ENCODE measurements at places on chromosomes 12 and 14. TPM values are rescaled to one million over a fixed set of nuclear protein-coding genes. Genes with fewer than 3 reads are reported as not detected.
A peak's percentile ranks its signal among the peaks of the same experiment; 100 is the strongest.

Gene TESPA1
- not detected for polyA plus RNA-seq

Gene CCDC38
- not detected for polyA plus RNA-seq

Gene ESR2
- polyA plus RNA-seq = 0.06 TPM

Gene EEA1
- polyA plus RNA-seq = 14.0 TPM

Gene FGF6
- polyA plus RNA-seq = not detected

Gene BEST3
- polyA plus RNA-seq = 0.14 TPM

Gene FZD10
- polyA plus RNA-seq = not detected

GRCh38 chr14:96486705-96487104 is 15.5 kb upstream of the PAPOLA start:
- no peak for DNase-seq

DNA sequence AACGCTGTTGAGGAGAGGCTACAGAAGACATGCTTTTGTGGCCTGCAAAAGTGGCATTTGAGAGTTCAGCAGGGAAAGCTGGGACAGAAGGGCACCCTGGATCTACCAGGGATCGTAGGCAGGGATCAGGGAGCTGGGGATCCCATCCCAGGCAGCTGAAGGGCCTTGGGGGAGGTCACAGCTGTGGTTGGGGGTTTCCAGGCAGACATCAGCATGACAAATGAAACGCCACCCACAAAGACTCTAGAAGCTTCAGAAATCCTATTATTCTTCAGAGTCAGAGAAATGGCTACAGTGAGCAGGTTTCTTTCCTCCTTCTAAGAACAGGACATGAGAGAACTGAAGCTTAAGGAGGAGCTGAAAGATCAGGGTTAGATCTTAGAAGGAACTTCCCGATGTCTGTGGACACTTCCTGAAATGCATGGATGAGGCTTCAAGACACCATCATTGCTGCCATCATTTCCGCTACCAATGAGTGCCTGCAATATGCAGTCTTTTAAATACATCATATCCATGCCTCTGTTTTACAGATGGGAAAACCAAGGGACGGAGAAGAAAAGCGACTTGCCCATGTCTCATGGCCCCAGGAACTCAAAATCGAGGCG is 104.3 kb downstream of the RBM19 start:
- no peak for DNase-seq

GRCh38 chr14:23160924-23161522 is 22.4 kb downstream of the SLC7A8 start:
- peak; percentile 30 for DNase-seq

DNA sequence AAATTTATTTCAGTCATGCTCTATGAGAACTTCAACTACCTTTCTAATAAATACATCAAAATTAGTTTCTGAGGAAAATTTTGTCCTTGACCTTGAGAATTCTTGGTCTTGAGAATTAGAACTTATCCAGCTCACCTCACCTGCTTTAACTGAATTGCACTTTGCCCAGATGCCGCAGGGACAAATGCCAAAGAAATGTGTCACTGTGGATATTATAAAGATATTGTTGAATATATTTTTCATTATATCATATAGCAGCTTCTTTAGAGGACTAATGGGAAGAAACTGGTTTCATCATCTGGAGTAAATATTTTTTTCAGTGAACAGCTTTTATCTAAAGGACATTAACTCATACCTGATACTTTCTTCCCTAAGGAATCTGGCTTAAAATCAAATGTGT is 54.1 kb downstream of the LRP6 start:
- DNase-seq = no peak

- no peak for DNase-seq
These were observed 53.3 kb upstream of the CDKN3 start for GRCh38 chr14:54343272-54344121.

GRCh38 chr12:94039914-94040313 is 108.5 kb upstream of the PLXNC1 start:
- DNase-seq = no peak

DNA sequence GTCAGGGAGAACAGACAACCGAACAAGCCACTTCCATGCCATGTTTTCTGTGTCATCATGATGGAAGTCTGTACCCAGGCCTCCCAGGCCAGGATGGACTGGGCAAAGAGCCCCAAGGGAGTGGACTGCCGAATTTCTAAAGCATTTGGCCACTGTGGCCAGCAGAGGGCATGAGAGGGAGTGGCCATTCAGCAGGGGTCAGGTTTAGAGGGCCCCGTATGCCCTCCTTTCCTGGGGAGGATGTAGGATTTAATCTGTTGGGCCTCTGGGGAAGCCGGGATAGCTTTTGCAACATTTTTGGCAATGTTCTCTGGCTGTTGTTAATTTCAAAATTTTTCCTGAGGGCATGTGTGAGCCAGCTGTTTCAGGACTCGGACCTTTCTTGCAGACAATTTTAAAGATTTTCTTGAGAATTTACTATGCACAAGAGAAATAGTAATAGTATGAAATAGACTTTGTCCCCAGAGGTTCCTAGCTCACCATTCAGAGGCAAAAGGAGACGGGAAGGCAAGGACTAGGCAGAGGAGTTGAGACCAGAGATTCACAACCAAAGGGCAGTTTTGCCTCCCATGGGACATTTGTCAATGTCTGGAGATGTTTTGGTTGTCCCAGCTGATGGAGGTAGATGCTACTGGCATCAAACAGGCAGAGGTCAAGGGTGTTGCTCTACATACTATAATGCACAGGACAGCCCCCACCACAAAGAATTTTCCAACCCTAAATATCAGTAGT is 18.0 kb downstream of the ACACB start:
- DNase-seq = no peak

GRCh38 chr12:122336015-122336946 is 70.0 kb upstream of the VPS33A start:
- no peak for DNase-seq

DNA sequence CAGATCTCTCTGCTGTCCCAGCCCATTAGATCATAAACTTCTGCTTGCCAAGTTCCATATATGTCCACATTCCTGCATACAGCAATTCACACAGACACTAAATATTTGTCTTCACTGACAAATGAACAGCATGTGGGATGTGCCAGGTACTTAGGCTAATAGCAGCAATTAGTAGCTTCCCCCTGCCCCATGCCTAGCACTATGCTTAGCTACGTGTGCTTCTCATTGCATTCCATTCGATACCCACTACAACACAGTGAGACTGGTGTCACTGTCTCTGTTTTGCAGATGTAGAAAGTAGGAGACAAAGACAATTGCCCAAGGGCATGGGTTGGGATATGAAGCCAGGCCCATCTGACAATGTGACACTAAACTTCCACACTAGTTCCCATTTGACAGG is 308.4 kb downstream of the BCL11B start:
- DNase-seq = no peak

GRCh38 chr12:25767606-25768005 is 190.9 kb upstream of the RASSF8 start:
- no peak for DNase-seq

DNA sequence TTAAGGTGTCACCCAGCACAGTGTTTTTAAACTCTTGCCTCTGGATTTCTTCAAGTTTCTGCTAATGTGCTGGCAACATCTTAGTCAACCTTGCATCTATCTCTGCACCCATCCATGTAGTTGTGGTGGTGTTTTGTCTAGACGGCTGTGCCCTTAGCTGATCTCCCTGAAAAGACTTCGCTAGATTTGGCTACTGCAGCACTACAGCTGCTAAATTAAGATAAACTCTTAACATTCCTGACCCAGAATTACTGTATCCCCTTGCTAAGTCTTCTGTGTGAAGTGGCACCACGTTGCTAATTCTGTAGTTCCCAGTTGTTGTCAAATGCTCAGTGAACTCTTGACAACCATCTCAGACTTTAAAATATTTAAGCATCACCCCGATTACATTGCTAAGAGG is 66.8 kb downstream of the SRGAP1 start:
- no peak for DNase-seq

DNA sequence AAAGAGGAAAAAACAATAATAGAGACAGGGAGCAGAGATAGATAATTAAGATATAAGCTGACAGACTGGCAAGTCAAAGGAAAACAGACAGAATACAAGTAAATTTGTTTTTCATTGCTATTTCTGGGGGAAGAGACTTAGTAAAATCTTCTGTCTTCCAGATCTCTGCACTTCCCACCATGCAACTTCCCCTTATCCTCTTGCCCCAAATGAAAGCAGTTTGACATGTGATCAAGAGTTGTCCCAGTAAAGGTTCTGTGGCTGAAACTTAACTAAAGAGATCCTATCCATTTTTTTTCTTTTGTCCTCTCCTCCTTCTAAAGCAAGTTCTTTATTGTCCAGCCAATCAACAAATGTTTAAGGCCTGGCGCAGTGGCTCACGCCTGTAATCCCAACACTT is 1.5 kb upstream of the MLF2 start:
- DNase-seq = no peak

GRCh38 chr14:55454264-55455002 is 14.0 kb upstream of the TBPL2 start:
- peak; percentile 52 for DNase-seq

GRCh38 chr12:84585776-84586395 is 326.7 kb downstream of the SLC6A15 start:
- no peak for DNase-seq

DNA sequence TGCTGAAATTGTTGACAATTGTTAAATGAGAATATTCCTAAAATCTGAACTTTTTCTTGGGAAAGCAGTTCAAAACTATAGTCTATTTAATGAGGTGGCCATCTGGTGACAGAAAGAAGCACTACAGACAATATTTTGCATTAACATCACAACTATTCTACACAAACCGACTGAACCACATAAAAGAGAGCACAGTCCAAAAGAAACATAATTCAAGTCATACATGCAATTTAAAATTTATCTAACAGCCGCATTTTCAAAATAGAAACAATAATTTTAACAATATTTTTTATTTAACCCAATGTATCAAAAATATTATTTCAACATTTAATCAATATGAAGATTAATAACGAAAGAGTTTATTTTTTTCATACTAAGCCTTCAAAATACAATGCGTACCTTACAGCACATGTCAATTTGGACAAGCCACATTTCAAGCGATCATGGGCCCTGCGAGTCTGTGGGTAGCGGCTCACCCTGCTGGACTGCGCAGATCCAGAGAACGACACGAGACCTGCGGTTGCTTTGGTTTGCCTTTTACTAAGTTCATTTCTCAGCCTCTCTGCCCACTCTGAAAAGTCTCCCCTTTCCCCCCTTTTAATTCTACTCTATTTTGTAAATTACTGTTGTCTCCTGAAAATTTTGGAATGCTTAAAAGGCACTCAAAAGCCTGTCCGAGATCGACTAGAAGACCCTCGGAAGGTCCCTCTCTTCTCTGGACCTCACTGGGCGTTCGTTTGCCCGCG is 947 bp upstream of the LRRC9 start:
- DNase-seq = no peak

DNA sequence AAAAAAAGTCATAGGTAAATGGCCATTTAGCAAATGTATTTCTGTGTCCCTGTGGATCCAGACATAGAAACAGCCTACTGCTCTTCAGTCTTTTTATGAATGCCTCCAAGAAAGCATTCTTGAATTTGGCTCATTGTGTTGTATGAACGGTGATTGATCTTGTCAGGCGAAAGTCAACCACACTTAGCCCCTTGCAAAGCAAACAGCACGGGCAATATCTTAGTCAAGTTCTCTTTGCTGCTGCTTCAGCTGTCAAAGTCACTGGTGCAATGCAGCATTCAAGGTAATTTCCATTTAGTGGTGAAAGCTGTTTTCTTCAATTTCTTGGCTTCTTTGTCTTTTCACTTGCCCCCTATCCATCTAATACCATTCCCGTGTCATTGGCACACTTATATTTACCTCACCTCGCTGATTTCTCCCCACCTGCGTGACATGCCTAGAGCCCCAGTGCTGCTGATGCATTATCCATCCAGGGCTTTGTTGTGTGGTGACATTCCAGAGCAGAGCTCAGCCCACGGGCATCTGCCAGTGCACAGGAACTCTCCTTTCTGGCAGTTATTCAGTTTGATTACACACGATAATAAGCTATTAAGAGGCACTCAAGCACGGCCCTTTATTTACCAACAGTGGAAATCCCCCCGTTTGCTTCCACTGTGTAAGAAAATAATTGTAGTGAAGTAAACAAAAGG is 362.3 kb upstream of the NOVA1 start:
- no peak for DNase-seq

- DNase-seq = no peak
These were observed 46.6 kb downstream of the KIF26A start for GRCh38 chr14:104184911-104185499.

GRCh38 chr14:88140874-88141273 is 135.9 kb downstream of the GPR65 start:
- no peak for DNase-seq

GRCh38 chr12:22974865-22975264 is 349.9 kb downstream of the ETNK1 start:
- peak; percentile 66 for DNase-seq

GRCh38 chr14:99899578-99900178 is 106.5 kb downstream of the EML1 start:
- DNase-seq = no peak

GRCh38 chr12:29796823-29797263 is 13.1 kb upstream of the TMTC1 start:
- peak; percentile 87 for DNase-seq

- no peak for DNase-seq
These were observed 19.5 kb downstream of the PSMC1 start for GRCh38 chr14:90275820-90276219.

DNA sequence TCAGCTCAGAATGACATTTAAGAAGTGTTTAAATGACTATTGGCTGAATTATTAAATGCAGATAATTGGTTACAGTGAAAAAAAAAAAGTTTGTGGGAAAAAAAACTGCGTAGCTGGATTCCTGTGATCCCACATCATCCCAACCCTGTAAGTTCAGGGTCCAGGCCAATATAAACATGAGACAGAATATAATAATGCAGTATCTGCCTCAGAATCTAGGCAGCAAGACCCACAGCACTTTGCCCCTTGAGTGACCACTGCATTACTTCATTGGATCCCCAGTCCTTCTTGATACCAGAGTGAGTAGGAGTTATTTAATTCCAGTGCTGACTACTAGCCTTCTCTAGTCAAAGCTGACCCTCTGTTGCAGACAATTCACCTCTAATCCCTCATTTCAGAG is 272.6 kb downstream of the CCER1 start:
- peak; percentile 23 for DNase-seq

DNA sequence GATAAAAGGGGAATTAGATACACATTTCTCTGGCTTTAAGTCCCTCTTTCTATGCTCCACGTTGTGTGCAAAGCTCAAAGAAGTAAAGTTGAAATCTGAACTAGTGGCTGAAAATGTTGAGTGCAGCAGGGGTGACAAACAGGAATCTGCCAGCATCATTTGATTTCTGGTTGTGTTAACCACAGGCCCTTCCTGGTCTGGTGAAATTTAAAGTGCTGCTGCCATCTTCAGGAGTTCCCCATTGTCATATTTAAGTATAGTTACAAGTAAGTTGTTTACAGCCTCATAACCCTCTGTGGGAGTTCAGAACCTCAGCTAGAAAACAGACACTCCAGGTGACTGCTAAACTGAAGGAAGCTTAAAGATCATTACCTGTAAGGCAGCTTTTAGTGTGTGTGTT is 90.9 kb upstream of the CCDC196 start:
- no peak for DNase-seq

All from AG04450 (cell line).